Caco-2 (cell line): ENCODE measurements at places on chromosomes 11 and 22.

GRCh38 chr11:43944761-43945311 lies 2.4 kb downstream of the C11orf96 start:
- DNase-seq: peak; percentile 84

GRCh38 chr11:96186806-96187205 lies 156.2 kb downstream of the MAML2 start:
- DNase-seq: no peak

DNA sequence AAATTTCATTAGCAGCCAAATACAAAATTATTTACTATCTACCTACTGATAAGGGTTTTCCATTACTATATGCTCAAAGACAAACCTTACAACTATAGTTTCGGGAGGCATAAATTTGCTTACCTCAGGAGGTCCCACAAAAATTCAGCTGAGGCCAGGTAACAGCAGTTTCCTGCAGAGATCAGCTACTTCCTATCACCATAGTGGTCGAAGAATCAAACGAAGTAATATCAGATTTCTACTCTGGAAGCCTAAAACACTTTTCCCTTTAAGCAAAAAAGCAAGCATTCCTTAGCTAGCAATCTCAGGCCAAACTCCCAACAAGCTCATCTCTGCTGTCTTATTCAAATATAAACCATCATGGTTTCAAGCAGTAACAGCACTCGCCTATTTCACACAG lies 3.1 kb downstream of the NAP1L4 start:
- DNase-seq: no peak

DNA sequence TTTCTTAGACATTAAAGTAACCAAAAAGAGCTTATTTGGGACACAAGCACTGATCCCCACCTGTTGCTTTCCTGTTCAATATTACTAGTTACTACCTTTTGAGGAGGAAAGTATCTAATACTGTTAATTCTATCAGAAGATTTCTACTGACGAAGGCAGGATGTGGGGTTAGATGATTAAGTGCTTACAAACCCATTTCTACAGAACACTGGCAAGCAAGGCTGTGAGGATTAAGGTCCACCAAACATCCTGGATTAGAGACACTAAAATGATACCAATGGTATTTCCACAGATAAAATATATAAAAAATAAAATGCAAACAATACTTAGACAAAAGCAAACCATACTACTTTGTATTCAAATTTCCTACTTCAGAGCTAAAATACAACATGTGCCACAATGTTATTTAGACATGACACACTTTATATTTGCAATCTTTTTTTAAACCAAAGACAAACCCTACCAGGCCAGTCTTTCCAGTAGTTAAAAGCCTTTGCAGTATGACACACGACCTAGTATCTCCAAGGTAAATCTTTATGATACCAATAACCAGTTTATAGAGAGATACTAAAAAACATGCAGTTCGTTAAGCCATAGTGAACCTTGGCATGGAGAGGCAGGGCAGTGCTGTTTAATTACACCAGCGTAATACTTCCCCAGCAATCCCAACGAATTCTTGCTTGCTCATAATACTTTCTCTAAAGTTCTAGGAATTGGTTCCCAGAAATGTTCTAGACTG lies 71.2 kb upstream of the TP53AIP1 start:
- peak; percentile 25 for DNase-seq

DNA sequence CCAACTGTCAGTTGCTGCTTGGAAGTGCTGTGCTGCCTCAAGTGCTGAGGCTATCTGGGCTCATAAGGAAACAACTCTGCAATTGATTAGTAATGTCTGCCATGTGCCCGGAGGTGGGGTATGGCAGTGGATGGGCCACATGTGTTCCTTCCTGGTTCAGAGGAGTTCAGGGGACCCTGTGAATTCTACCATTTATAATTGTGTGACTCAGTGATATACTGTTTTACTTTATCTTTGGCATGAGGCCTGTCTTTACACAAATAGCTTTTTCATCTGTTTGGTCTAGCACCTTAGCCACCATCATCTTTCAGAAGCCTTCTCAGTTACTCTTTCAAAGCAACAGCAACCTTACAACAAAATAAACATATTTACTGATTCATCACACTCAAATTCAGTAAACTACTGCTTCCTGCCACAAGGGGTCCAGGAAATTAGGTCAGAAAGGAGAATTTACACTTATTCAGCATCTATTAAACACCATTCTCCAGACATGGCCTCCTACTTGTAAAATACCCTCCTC lies 20.9 kb downstream of the DKK3 start:
- DNase-seq: no peak

- DNase-seq: no peak
These were observed 47.7 kb upstream of the PPP6R3 start for GRCh38 chr11:68412593-68413475.

- DNase-seq: no peak
These were observed 67.2 kb downstream of the SGSM1 start for GRCh38 chr22:24873226-24873625.

DNA sequence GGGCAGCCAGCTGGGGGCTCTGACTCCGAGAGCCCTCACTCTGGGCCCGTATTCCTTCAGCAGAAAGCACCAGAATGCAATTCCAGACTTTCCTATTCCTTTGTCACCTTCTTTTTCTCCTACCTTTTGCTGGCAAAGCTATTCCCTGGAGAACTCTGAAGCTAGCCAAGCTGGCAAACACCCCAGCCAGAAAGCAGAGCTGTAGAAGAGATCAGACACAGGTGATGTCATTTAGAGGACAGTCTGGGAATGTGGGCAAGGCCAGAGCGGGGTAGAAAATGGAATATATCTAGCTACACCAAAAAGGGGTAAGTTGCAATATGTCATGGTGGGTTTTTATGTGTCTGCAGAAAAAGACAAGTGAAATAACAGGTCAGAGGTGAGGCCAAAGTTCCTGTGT lies 205.1 kb downstream of the NXPE2 start:
- no peak for DNase-seq

DNA sequence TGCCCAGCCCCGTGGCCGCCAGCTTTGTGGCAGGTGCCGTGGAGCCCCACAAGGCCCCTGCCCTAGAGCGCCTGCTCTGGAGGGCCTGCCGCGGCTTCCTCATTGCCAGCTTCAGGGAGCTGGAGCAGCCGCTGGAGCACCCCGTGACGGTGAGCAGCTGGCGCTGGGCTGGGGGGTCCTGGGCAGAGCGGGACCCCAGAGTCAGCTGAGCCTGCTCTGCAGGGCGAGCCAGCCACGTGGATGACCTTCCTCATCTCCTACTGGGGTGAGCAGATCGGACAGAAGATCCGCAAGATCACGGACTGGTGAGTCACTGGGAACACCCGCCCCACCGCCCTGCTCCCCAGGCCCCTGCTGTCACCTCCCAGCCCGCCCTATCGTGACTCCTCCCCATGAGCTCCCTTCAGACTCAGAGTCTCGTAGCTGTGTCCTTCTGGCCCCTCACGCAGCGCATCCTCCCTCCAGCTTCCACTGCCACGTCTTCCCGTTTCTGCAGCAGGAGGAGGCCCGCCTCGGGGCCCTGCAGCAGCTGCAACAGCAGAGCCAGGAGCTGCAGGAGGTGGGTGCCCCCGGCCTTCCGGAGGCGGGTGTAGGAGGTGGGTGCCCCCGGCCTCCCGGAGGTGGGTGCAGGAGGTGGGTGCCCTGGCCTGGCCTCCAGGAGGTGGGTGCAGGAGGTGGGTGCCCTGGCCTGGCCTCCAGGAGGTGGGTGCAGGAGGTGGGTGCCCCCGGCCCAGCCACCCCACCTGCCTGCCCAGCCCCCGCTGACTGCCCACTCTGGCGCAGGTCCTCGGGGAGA lies 4.7 kb downstream of the TCIRG1 start:
- peak; percentile 71 for DNase-seq

- no peak for DNase-seq
These were observed 20.4 kb downstream of the CCDC81 start for GRCh38 chr11:86395061-86395551.

- DNase-seq: peak; percentile 81
These were observed 682 bp downstream of the PGAP2 start for GRCh38 chr11:3808861-3809623.

GRCh38 chr11:104015649-104016415 lies 20.6 kb upstream of the DDI1 start:
- no peak for DNase-seq

DNA sequence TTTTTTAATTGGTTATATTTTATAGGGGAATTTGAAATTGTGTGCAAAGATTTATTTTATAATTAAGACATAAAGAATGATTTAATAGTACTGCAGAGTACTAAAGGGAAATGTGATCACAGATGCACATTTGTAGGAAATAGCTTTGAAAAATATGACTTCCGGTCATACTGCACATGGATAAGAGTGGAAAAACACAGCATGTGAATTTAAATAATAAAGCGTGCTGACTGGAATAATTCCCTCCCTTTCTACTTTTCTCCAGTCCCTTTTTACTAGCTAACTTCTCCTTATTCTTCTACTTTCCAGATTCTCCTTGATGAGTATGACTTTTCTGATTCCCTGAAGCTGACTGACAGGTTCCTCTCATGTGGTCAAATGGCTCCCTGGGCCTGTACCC lies 238.4 kb upstream of the CTSC start:
- no peak for DNase-seq

DNA sequence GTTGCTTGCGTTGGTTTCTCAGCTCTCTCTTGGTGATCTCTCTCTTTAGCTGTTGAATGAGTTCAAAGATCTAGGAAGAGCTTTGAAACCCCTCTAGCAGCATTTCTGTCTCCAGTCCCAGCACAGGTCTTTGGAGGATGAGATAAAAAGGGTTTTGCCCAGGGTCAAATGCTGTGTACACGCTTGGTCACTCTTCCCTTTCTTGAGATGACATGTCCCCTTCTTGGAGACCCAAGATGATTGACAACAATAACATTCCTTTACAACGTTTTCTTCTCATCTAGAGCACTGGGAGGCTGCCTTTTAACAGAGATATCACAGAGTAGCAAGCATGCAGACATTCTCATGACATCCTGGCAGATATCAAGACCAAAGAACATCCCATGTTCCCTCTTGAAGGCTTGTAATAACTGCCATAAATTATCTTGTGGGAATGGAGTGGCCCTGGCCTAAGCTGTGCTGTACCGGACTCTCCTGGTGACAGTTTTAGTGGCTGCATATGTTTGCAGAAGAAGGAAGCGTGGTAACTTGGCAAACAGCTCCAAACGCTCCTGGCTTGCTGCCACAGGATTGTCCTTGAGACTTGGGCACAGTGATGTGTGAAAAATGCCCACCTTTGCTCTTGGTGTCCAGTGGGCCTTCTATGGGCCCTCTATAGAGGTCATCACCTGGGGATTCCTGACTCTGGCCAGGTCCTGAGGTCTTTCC lies 107.8 kb downstream of the PTPRJ start:
- no peak for DNase-seq

DNA sequence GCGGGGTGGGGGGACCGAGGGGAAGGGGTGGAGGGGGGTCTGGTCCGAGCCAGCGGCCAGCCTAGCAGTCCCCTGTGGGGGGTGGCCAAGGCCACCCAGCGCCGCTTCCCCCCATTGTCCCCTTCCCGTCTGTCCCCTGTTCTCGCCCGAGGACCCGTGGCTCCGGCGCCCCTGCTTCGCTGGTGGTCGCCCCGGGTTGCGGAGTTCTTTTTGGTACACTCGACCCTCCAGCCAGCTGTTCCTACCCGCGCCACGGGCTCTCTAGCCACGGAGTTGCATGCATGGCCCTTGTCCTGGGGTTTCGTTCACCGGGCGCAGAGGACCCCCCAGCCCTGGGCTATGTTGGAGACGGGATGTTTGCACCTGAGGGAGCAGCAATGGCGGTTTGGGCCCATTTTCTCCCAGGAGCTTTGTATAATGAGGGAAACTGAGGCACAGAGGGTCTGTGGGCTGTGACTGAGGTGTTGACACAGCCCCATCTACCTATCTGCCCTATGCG lies 489 bp downstream of the RNF214 start:
- no peak for DNase-seq

DNA sequence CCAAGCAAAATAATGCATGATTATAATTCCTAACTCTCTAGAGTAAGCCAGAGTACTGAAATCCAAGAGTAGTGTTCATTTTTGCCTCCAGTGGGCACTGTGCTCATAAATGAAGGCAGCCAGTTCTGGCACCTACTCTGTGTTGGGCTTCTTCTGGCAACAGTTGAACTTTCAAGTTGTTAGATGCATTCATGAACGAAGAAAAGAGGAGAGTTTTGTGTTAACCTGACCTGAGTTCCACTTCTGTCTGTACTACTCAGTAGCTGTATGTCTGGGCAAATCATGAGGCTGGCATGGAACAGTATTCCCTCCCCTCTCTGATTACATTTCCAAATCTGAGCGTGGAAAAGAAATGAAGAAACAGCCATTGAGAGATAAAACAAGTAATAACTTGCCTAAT lies 20.3 kb upstream of the TENM4 start:
- peak; percentile 50 for DNase-seq

GRCh38 chr11:120205596-120206161 lies 5.2 kb upstream of the OAF start:
- no peak for DNase-seq

- no peak for DNase-seq
These were observed 85.3 kb upstream of the HEPHL1 start for GRCh38 chr11:93935826-93936225.

GRCh38 chr11:46874586-46874985 lies 28.5 kb upstream of the CKAP5 start:
- DNase-seq: no peak

GRCh38 chr11:65791719-65792213 lies 4.9 kb downstream of the OVOL1 start:
- DNase-seq: no peak

- DNase-seq: no peak
These were observed 159.3 kb upstream of the B3GAT1 start for GRCh38 chr11:134571301-134571700.

- DNase-seq: no peak
These were observed 125.0 kb upstream of the LARGE1 start for GRCh38 chr22:34045311-34045710.

DNA sequence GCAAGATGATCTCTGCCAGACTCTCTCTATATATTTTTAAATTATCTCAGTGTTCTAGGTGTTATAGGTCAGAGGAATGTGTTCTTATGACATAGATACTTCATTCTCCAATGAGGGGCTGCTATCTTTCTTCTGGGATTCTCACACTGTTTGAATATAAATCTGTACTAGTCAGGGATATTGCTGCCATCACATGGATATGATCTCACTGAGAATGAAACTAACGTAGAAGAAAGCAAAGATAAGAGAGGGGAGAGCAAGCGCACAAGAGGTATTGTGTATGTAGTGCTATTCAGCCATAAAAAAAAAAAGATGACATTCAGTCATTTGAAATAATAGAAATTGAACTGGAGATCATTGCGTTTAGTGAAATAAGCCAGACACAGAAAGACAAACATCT lies 42.2 kb upstream of the SLC36A4 start:
- no peak for DNase-seq

DNA sequence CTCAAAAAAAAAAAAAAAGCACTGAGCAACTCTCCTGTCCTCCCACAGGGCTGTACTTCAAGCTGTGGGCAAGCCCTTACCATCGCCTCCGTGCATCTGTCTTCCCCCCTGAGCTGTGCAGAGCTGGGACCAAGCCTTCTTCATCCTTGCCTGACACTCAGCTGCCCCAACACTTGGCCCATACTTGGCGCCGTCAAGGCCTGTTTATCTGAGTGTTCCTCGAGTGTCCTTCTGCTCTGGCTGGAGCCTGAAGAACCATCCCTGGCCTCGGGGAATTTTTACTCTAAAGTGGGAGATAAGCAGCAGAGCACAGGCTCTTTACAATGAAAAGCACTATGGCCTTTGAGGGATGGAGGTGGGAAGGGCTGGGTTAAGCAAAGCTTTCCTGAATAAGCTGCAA lies 1.6 kb upstream of the TIRAP start:
- no peak for DNase-seq

GRCh38 chr22:19779685-19780268 lies 19.2 kb downstream of the TBX1 start:
- no peak for DNase-seq

GRCh38 chr11:64684357-64684756 lies 38.6 kb downstream of the NRXN2 start:
- no peak for DNase-seq

- DNase-seq: no peak
These were observed 1306.0 kb downstream of the TBC1D22A start for GRCh38 chr22:48068323-48068885.
